ENCODE measurements at places on chromosomes 2 and 18. TPM values are rescaled to one million over a fixed set of nuclear protein-coding genes. Genes with fewer than 3 reads are reported as not detected.

The LYG1 gene
- polyA plus RNA-seq, result 1.2 TPM

The CD8A gene
- 3.7 TPM for polyA plus RNA-seq

The EVA1A gene
- 30.1 TPM for polyA plus RNA-seq

The MPP4 gene
- 0.22 TPM for polyA plus RNA-seq

The ANKRD30B gene
- polyA plus RNA-seq, result not detected

The DLGAP1 gene
- 0.98 TPM for polyA plus RNA-seq

The WNT6 gene
- 0.08 TPM for polyA plus RNA-seq

The HOXD11 gene
- not detected for polyA plus RNA-seq

The RUFY4 gene
- 0.57 TPM for polyA plus RNA-seq

The TPO gene
- not detected for polyA plus RNA-seq

The GPR39 gene
- polyA plus RNA-seq, result 5.8 TPM

The IL1R1 gene
- polyA plus RNA-seq, result 97.0 TPM

The HIBCH gene
- 14.3 TPM for polyA plus RNA-seq

The SCYGR3 gene
- not detected for polyA plus RNA-seq

The INHBB gene
- polyA plus RNA-seq, result 5.4 TPM

The SIX3 gene
- polyA plus RNA-seq, result 0.02 TPM

The FAM228A gene
- 0.46 TPM for polyA plus RNA-seq

The ZFP36L2 gene
- 38.3 TPM for polyA plus RNA-seq

The SOX11 gene
- not detected for polyA plus RNA-seq

The HAAO gene
- polyA plus RNA-seq, result 6.2 TPM

The PROKR1 gene
- polyA plus RNA-seq, result not detected

The KCNG3 gene
- polyA plus RNA-seq, result 0.06 TPM

The COLEC11 gene
- polyA plus RNA-seq, result 3.7 TPM

The NEB gene
- polyA plus RNA-seq, result 1.2 TPM

The FBXO48 gene
- 0.67 TPM for polyA plus RNA-seq

The ORMDL1 gene
- 167 TPM for polyA plus RNA-seq

The CCDC141 gene
- 2.1 TPM for polyA plus RNA-seq

The KATNAL2 gene
- polyA plus RNA-seq, result 1.9 TPM

The C2orf78 gene
- not detected for polyA plus RNA-seq

The CAPN14 gene
- 0.06 TPM for polyA plus RNA-seq

The MAP3K2 gene
- polyA plus RNA-seq, result 11.6 TPM

The GREB1L gene
- polyA plus RNA-seq, result 0.08 TPM

The STEAP3 gene
- polyA plus RNA-seq, result 32.1 TPM

The APCDD1 gene
- 12.5 TPM for polyA plus RNA-seq

The PAX8 gene
- 3.8 TPM for polyA plus RNA-seq

All from lung (tissue), 17 donors.